ENCODE measurements at places on chromosomes 13 and 19. TPM values are rescaled to one million over a fixed set of nuclear protein-coding genes. Genes with fewer than 3 reads are reported as not detected.

Gene CBLC
- total RNA-seq: not detected

Gene C1QTNF9
- not detected for total RNA-seq

Gene LILRB4
- total RNA-seq: not detected

Gene EBI3
- 6.4 TPM for total RNA-seq

Gene RGL3
- total RNA-seq: 4.8 TPM

Gene ZNF254
- total RNA-seq: 18.2 TPM

Gene ARHGAP33
- total RNA-seq: 7.8 TPM

Gene CRX
- total RNA-seq: not detected

Gene KHSRP
- 131 TPM for total RNA-seq

Gene REEP6
- 4.3 TPM for total RNA-seq

Gene KCTD4
- total RNA-seq: 0.29 TPM

Gene TJP3
- total RNA-seq: 0.93 TPM

Gene PCDH8
- not detected for total RNA-seq

Gene PPM1N
- 0.31 TPM for total RNA-seq

Gene PLK5
- not detected for total RNA-seq

Gene ASPDH
- 0.36 TPM for total RNA-seq

Gene SPACA4
- not detected for total RNA-seq

Gene MEIOSIN
- not detected for total RNA-seq

Gene NFKBIB
- 16.3 TPM for total RNA-seq

Gene DGKH
- 3.8 TPM for total RNA-seq

Gene KCTD12
- 0.78 TPM for total RNA-seq

Gene DACH1
- total RNA-seq: not detected

Gene ICAM5
- total RNA-seq: 0.53 TPM

Gene RDH8
- not detected for total RNA-seq

Gene UBE2L5
- total RNA-seq: not detected

Gene CD70
- total RNA-seq: 57.3 TPM

Gene NOVA2
- total RNA-seq: 0.17 TPM
